Umbilical cord (tissue), 2 donors: ENCODE measurements at places on chromosomes 2 and 18. TPM values are rescaled to one million over a fixed set of nuclear protein-coding genes. Genes with fewer than 3 reads are reported as not detected.

- DNase-seq, result no peak
Measured at GRCh38 chr18:5490753-5491480, 52.9 kb downstream of the EPB41L3 start.

GRCh38 chr18:12884406-12885323 is 628 bp upstream of the PTPN2 start:
- DNase-seq, result no peak

DNA sequence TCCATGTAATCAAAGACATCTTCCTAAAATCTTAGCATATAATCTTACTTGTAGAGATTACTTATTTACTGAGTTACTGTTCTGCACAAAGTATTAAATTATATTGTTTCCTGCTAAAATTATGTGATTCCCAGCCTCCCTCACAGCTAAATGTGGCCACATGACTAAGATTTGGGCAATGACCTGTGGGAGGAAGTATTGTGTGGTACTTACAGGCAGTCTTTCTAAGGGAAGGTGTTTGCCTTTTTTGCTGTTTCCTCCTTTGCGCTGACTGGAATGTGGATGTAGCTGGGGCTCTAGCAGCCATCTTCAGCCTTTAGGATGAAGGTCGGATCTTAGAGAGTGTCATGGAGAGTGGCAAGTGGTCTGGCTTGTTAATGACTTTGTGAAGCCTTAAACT is 146.3 kb upstream of the APCDD1 start:
- DNase-seq, result no peak

DNA sequence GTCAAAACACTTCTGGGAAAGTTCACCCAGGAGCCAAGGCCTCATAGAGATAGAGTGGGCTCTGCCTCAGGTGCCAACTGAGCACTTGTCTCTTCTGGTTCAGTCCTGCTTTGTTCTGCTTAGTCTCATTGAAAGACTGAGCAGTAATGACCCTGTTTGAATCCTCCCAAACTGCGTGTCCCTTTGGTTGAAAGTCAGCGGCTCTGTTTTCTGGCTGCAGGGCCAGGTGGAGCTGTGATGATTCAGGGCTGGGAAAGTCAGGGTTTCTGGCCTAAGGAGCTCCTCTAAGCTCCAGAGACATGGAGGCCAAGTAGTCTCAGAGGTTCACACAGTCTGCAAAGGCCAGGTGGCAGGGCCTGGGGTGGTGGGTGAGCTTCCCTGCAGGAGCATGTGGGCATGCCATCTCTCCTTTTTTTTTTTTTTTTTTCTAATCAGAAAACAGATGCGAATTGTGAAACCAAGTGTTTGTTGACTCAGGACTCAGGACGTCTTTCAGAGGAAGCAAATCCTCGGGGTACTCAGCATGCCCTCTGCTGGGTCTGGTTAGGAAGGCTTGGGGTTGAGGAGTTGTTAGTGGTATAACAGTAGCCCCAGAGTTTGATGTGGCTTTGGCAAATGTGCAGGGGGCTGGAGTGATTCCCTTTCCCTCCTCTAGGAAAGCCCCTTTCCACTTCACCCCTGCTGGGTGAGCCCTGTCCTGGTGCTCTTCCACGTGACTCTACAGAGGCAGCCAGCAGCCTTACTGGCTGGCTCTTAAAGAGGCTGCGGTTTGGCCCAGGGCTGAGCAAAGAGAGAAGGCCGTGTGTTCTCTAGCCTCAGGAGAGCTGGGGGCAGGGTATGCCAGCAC is 38.3 kb downstream of the TMEM17 start:
- DNase-seq, result no peak

DNA sequence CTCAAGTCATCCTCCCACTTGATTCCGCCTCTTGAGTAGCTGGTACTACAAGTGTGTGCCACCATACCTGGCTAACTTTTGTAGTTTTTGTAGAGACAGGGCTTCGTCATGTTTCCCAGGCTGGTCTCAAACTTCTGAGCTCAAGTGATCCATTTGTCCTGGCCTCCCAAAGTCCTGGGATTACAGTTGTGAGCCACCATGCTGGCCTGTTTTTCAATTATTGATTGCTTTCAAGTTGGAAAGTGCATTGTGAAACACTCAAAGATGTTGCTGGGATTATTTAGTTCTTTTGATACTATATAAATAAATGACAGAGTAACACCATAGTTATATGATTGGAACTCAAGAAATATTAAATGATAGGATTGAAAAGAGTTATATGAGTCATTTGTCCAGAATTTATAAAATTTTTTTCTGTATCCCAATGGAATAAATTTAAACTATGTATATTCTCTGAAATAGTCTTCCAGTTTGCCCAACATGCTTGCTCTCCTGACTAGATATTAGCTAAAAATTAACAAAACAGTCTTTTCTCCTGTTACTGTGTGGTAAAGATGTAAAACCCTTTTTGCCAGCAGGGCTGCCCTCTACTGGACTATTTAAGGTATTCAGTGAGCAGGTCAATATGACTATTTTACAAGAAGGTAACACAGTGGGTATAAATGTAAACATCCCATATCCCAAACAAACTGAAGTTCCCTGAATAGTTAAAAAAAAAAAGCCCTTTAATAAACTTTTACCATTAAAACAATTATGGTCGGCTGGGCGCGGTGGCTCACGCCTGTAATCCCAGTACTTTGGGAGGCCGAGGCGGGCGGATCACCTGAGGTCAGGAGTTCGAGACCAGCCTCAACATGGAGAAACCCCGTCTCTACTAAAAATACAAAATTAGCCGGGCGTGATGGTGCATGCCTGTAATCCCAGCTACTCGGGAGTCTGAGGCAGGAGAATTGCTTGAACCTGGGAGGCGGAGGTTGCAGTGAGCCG is 42.7 kb downstream of the ACSL3 start:
- peak; percentile 45 for DNase-seq

- peak; percentile 3 for DNase-seq
Measured at GRCh38 chr2:207035875-207036274, 96.6 kb downstream of the CPO start.

GRCh38 chr2:176502619-176503018 is 233.4 kb downstream of the MTX2 start:
- DNase-seq, result no peak

DNA sequence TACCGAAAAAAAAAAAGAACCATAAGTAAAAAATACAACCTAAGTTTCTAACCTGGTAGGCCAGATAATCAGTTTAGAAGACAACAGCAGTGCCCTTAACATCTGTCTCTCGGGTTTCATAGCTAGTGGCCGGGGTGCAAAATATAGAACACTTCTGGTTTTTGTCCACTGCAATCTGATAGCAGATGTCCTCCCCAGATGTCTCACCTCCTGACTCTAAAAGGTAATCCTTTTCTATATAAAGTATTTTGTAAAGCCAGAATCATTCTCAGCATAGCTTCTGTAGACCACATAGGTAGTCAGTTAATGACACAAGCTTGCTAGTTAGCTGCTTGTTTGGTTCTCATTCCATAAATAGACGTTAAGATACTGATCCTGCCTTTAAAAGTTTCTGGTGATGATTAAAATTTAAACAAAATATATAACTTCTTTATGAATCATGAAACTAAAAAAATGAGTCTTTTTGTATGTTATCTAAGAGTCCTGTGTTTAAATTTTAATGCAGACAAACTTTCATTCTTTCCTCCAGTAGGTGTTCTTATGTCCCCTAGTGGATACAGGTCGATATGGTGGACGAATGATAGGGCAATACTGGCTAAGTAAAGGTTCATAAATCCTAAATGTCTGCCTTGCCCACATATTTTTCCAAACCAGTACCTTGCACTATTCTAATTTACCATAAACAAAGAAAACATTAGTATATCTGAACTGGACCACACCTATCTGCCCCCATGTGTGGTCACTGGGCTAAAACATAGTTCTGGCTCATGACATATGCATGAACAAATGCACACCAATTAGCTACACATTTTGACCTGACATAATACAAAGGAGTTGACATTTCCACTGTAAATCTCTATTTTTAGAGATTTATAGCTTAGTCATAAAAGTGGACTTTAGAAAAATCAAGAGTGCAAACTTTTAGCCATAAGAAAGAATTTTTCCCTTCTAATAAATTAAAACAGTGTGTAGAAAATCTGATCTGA is 171.0 kb downstream of the SRBD1 start:
- no peak for DNase-seq

GRCh38 chr2:228902176-228902575 is 368.9 kb downstream of the PID1 start:
- DNase-seq, result no peak

DNA sequence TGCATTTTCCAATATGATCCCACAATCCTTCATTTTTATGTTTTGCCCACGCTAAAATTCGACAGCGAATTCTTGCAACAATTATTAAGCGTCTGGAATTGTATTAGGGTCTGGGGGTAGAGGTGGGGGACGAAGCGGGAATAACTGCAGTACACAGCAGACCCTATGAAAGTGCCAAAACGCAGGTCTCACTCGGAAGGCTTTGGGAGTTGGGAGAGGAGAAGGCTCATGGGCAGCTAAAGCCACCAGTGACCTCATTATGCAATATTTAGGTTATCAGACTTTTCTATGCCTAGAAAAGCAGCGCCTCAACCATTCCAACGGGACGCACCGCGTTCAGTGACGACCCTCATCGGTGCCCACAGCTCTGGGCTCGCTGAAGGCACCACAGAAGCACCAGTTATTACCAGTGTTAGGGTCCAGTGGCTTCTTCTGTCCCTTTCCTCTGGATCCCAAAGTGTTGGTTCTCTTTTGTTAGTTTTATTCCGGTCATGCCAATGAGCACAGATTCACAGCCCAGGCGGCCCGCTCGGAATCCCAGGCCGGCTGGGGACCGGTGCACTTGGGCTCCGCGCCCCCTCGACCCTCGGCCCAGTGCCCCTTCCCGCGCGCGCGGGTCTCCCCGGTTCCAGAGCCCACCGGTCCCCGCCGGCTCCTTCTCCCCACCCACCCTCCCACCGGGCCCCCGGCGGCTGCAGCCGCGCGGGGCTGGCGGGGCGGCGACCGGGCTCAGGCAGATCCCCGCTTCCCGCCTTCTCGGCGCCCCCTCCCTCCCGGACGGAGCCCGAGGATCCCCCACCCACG is 737 bp upstream of the MAPK4 start:
- DNase-seq, result no peak

DNA sequence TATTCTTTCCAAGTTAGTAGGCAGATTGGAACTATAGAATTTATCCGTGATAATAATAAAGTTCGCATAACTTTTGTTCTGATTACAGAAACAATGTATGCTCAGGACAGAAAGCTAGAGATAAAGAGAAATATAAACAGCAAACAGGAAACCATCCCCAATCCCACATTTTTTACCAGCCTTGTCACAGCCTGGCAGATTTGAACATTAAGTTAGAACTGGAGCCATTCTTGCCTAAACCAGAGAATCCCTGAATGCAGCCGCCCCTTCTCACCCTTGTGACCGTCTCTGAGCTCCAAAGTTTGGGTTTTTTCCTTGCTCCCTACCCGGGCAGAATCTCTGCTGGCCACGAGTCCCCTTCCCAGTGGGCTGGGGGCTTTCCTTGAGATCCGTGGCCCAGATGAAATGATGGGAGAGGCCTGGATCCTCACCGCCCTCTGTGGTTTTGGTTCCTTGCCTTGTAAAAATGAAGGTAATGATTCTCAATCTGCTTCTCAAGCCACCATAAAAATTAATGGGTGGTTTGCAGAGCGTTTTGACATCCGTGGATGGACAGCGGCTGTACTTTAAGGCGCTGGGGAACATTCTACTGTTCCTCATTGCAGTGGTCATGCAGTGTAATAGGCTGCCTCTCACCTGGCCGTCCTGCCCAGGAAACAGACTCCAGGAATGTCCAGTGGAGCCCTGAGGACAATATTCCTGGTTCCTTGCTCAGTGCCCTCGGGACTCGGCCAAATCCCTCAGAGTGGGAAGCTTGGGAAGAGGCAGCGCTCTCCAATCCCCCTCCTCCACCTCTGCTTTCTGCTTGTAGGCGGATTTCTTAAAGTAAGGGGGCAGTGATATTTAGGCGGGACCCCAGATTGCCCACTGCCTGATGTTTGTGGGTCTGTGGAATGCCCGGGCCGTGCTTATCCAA is 1.6 kb downstream of the SH3BP4 start:
- DNase-seq, result peak; percentile 22

DNA sequence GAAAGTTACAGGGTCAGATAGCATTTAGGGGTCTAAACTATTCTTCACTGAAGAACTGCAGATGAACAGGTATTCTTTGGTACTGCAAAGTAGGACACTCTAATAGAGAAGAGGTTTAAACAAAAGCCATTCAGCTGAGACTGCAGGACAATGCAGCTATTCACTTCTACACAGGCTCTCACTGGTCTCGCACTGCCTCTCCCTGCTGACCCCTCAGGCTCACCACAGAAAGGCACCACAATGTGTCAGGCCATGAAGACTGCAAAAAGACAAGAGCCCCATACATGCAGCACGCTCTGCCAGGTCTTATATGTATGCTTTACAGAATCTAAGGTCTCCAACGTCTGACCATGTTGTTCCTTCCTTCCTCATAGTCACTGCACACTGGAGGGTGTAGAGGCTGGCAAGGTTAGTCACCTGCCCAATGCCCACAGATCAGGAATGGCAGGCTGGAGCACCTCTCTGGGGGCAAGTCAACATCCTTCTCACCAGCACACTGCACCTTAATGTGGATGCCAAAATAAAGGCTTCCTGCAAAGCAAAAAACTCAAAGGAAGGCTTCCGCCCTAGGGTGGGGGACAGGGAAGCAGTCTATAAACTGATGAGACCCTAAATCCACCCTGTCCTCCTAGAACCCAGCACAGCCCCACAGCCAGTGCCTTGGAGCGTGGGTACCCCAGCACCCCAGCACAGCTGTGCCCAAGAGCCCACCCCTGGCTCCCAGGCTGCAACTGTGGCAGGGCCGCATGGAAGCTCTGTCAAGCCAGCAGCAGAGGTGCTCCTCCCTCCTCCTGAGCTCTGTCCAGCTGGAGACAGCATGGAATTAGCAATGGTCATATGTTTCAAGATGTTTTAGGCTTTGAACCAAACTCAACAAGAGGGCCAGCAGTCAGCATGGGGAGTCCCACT is 10.7 kb upstream of the RNU4ATAC start:
- no peak for DNase-seq

DNA sequence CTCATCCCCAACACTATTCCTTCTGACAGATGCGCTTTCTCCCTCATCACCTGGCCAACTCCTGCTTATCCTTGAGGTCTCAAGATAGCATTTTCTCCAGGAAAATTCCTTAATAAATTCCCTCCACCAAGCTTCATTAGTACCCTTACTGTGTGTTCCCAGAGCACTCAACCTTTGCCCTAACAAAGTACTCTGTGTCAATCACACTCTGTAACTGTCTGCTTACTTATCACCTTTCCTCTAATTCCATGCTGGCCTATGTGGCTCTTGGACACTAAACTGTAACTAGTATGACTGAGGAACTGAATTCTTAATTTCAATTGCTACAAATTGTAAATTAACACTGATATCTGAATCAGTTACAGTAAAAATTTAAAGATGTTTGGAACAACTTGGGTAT is 17.9 kb upstream of the NEUROD1 start:
- no peak for DNase-seq

ZNF516 gene
- total RNA-seq, result 29.6 TPM

GPC1 gene
- 29.9 TPM for total RNA-seq

ANKRD39 gene
- total RNA-seq, result 17.3 TPM
